ENCODE measurements at places on chromosomes 6 and 20. TPM values are rescaled to one million over a fixed set of nuclear protein-coding genes. Genes with fewer than 3 reads are reported as not detected.

The TBX18 gene
- 12.2 TPM for total RNA-seq

The VWA7 gene
- 0.54 TPM for total RNA-seq

The RAB44 gene
- 0.14 TPM for total RNA-seq

The C6orf163 gene
- total RNA-seq: 1.6 TPM

The ZBTB46 gene
- total RNA-seq: 13.9 TPM

The TMEM14B gene
- 52.8 TPM for total RNA-seq

GRCh38 chr6:43265564-43265963 lies 22.3 kb downstream of the TTBK1 start:
- H3K27me3 ChIP-seq: peaks cover 12% of the 10 kb centered on the region
- H3K4me3 ChIP-seq: no peak overlapping the region
- no peak overlapping the region for H3K27ac ChIP-seq
- DNase-seq: no peak
- no peaks in the 10 kb centered on the region for H3K36me3 ChIP-seq

DNA sequence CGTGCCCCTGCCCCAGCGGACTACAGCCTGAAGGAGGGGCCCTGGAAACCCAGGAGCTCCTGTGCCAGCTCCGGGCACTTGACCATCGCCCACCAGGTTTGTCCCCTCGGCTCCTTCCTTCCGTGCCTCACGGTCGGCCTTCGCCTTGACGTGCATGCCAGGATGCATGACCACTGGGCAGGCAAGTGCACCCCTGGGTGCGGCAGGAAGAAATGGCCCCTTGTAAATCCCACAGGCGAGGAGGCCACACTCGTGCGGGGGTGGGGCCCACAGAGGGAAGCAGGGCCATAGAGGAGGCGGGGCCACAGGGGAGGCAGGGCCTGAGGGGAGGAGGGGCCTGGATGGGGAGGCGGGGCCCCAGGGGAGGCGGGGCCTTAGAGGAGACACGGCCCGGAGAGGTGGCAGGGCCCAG lies 81.7 kb downstream of the YTHDF1 start:
- H3K27me3 ChIP-seq: peaks cover 22% of the 10 kb centered on the region
- no peak overlapping the region for H3K27ac ChIP-seq
- DNase-seq: no peak
- H3K4me3 ChIP-seq: no peak overlapping the region

DNA sequence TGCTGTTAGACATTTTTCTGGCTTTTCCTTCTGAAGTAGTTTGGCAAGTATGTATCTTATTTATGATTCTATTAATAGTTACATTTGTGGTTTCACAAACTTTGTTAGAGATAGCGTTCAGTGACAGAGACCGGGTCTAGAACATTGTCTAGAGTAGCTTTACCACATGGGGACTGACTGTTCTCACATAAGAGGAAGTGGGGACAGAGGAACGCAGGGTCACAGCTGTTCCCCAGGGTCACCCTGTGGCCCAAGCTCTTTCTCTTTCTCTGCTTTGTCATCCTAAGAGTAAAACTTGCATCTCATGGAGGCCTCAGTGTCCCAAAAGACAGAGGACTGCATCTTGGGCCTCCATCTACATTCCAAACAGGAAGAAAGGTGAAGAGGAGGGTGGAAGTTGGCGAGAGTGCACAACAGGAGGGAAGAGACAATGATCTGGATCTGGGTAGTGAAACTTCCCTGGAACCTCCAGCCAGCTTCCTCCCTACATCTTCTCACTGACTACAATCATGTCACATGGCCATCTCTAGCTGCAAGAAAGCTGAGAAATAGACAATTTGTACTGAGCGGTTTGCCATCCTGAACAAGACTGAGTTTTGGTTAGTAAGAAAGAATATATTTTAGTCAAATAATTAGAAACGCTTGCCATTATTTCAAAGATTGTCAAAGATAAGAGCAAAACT lies 645.8 kb upstream of the ARID1B start:
- H3K27ac ChIP-seq: no peak overlapping the region
- DNase-seq: no peak
- H3K36me3 ChIP-seq: no peaks in the 10 kb centered on the region

GRCh38 chr20:14726591-14726990 lies 389.2 kb upstream of the FLRT3 start:
- no peak for DNase-seq
- H3K36me3 ChIP-seq: no peaks in the 10 kb centered on the region
- no peak overlapping the region for H3K27ac ChIP-seq
- H3K27me3 ChIP-seq: no peaks in the 10 kb centered on the region

DNA sequence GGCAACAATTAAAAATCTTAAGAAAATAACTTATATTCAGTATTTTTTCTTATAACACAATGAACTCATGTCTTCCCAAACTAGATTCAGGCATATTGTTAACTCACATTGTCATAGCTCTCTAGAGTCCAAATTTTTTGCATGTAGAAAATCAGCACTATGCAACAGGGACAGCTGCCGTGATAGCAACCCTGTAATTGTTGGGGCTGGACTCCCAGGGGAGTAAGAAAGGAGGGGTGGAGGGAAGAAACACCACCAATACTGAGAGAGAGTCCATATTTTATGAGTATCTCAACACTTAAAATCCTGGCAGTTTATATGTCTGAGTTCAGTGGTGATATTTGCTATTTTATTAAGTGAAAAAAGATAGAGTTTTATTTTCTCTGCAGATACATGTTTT lies 89.6 kb upstream of the HS3ST5 start:
- no peak overlapping the region for H3K4me3 ChIP-seq
- H3K4me1 ChIP-seq: no peaks in the 10 kb centered on the region
- no peak overlapping the region for H3K27ac ChIP-seq
- H3K36me3 ChIP-seq: no peaks in the 10 kb centered on the region
- no peaks in the 10 kb centered on the region for H3K27me3 ChIP-seq

GRCh38 chr6:130453230-130453629 lies 87.4 kb downstream of the TMEM200A start:
- H3K27ac ChIP-seq: peak overlapping the region; percentile 92
- no peaks in the 10 kb centered on the region for H3K36me3 ChIP-seq
- no peaks in the 10 kb centered on the region for H3K27me3 ChIP-seq
- DNase-seq: peak; percentile 93

- H3K4me3 ChIP-seq: peak overlapping the region; percentile 10
- H3K36me3 ChIP-seq: no peaks in the 10 kb centered on the region
- no peak for DNase-seq
- H3K27me3 ChIP-seq: peaks cover 31% of the 10 kb centered on the region
- no peak overlapping the region for H3K27ac ChIP-seq
- no peaks in the 10 kb centered on the region for H3K4me1 ChIP-seq
Measured at GRCh38 chr6:29792123-29793035, 35.2 kb upstream of the HLA-G start.

GRCh38 chr6:170229851-170230519 lies 60.9 kb downstream of the DLL1 start:
- no peaks in the 10 kb centered on the region for H3K36me3 ChIP-seq
- H3K27me3 ChIP-seq: no peaks in the 10 kb centered on the region
- no peak for DNase-seq
- no peak overlapping the region for H3K4me3 ChIP-seq

GRCh38 chr20:39758876-39759275 lies 796.7 kb downstream of the DHX35 start:
- no peak overlapping the region for H3K4me3 ChIP-seq
- H3K36me3 ChIP-seq: no peaks in the 10 kb centered on the region
- H3K4me1 ChIP-seq: no peaks in the 10 kb centered on the region
- no peak for DNase-seq

GRCh38 chr6:4678506-4679300 lies 97.5 kb upstream of the CDYL start:
- peaks cover 2% of the 10 kb centered on the region for H3K27me3 ChIP-seq
- H3K27ac ChIP-seq: no peak overlapping the region
- H3K4me1 ChIP-seq: no peaks in the 10 kb centered on the region
- H3K36me3 ChIP-seq: no peaks in the 10 kb centered on the region

GRCh38 chr20:8527998-8528723 lies 396.1 kb downstream of the PLCB1 start:
- H3K27ac ChIP-seq: no peak overlapping the region
- H3K27me3 ChIP-seq: no peaks in the 10 kb centered on the region
- no peak overlapping the region for H3K4me3 ChIP-seq
- H3K4me1 ChIP-seq: no peaks in the 10 kb centered on the region

GRCh38 chr20:33148040-33148439 lies 19.9 kb upstream of the BPIFA2 start:
- H3K27ac ChIP-seq: no peak overlapping the region
- no peak overlapping the region for H3K4me3 ChIP-seq
- no peaks in the 10 kb centered on the region for H3K4me1 ChIP-seq
- H3K36me3 ChIP-seq: no peaks in the 10 kb centered on the region
- no peak for DNase-seq

DNA sequence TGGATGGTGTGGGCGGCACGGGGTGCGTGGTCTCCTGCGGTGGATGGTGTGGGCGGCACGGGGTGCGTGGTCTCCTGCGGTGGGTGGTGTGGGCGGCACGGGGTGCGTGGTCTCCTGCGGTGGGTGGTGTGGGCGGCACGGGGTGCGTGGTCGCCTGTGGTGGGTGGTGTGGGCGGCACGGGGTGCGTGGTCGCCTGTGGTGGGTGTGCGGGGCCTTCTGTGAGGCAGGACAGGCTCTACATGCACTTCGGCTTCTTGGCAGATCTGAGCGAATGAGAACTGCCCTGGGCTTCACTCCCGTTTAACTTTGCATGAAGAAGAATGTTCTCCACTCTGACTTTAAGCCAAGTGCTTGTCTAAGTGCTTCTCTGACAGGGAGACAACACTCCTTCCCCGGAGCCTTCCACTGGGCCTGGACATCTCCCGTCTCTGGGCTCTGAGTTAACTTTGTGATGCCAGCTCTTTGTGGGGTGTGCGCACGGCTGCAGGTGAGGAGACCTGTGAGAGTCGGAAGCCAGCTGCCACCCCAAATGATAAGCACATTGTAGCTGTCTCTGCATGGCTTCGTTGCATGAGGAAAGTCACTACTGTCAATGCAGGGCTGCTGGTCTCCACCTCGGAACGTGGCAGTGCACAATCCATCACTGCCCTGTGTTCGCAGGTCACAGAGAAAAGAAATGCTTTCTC lies 244.8 kb downstream of the DLL1 start:
- H3K4me1 ChIP-seq: no peaks in the 10 kb centered on the region
- no peaks in the 10 kb centered on the region for H3K36me3 ChIP-seq
- no peak overlapping the region for H3K4me3 ChIP-seq
- DNase-seq: no peak
- no peak overlapping the region for H3K27ac ChIP-seq

DNA sequence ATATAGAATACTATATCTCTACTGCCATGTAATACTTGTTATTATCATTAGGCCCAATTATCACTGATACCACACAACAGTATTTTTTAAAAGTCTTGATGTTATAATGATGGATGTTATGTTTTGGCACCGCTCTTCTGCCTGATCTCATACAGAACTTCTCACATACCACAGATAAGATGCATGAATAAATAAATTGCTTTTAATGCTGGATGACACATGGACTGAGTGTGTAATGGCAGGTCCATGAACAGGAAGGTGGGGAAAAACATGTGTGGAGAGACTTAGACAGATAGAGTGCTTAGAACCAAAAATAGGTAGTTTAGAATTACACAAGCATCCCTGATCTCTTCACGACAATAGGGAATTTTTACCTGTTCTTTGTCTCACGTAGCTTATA lies 258.4 kb upstream of the MARCKS start:
- peaks cover 8% of the 10 kb centered on the region for H3K4me1 ChIP-seq
- peak; percentile 48 for DNase-seq
- H3K27me3 ChIP-seq: no peaks in the 10 kb centered on the region
- no peaks in the 10 kb centered on the region for H3K36me3 ChIP-seq

- no peaks in the 10 kb centered on the region for H3K36me3 ChIP-seq
- no peak overlapping the region for H3K4me3 ChIP-seq
- no peak for DNase-seq
- H3K4me1 ChIP-seq: peaks cover 3% of the 10 kb centered on the region
- no peak overlapping the region for H3K27ac ChIP-seq
- no peaks in the 10 kb centered on the region for H3K27me3 ChIP-seq
Measured at GRCh38 chr6:154876486-154877280, 118.4 kb upstream of the TIAM2 start.

- no peaks in the 10 kb centered on the region for H3K27me3 ChIP-seq
- peaks cover 11% of the 10 kb centered on the region for H3K4me1 ChIP-seq
- H3K27ac ChIP-seq: no peak overlapping the region
- no peak for DNase-seq
- no peaks in the 10 kb centered on the region for H3K36me3 ChIP-seq
Measured at GRCh38 chr6:35165630-35166071, 24.5 kb upstream of the TCP11 start.

DNA sequence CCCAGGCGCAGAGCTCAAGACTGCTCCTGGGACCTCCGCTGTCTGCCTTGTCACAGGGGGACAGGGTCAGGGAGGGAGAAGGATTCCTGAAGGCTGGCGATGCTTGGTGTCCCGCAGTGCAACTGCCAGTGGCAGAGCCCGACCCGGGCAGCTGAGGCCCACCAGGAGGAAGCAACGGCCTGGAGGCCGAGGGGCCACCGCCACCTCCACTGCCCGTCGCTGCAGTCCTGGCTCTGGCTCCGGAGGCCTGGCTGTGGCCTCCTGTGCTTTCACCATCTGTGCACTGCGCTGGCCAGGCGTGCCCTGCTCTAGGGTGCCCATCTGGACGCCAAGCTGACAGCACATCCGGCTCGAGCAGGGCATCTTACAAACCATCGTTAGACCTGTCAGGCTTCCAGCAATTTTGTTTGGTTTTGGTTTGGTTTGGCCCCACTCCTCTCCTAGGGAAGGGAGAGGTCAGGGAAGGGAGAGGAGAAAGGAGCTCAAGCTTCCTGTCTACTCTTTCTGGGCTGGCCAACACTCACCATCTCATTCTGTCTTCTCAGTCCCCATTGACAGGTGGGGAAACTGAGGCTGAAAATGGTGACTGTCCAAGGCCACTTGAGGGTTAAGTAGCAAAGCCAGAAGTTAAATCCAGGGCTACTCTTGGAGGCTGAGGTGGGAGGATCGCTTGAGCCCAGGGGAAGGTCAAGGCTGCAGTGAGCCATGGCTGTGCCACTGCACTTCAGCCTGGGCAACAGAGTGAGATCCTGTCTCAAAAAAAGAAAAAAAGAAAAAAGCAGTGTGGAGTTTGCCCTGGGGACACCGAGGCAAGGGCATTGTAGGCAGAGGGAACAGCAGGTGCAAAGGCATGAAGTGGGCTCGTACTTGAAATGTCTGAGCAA lies 37.7 kb upstream of the NOL4L start:
- DNase-seq: no peak
- peaks cover 4% of the 10 kb centered on the region for H3K27me3 ChIP-seq
- no peak overlapping the region for H3K27ac ChIP-seq
- H3K36me3 ChIP-seq: no peaks in the 10 kb centered on the region

DNA sequence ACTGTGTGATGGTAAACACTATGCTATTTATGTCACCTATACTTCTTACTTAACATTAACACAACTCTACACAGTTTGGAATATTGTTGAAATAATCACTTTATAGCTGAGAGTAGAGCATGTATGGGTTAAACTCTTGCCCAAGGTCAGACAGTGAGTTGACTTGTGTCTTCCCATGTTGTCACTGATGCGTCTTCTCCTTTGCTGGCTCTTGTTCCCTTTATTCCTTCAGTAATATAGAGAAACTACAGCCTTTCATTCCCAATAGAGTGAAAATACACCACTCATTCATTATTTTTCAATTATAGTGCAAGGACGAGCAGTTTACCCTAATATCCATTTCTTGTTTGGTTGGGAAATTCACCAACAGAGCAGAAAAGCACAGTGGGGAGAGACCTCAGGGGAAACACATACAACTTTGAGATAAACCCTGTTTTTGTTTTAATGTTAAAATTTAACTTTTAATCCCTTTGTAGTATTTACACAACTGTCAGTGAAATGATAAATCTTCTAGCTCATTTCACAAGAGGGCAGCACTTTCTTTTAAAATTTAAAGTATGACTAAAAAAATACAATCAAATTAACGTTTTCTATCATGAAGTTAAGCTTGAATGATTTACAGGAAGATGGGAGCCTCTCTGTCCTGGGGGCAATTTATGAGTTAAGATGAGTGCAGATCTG lies 363.0 kb downstream of the UTRN start:
- H3K27ac ChIP-seq: no peak overlapping the region
- H3K4me1 ChIP-seq: no peaks in the 10 kb centered on the region
- no peaks in the 10 kb centered on the region for H3K27me3 ChIP-seq
- H3K36me3 ChIP-seq: no peaks in the 10 kb centered on the region
- no peak for DNase-seq
- no peak overlapping the region for H3K4me3 ChIP-seq

Data from astrocyte (in vitro differentiated cells and primary cell).